ENCODE measurements at places on chromosomes 3 and 15. TPM values are rescaled to one million over a fixed set of nuclear protein-coding genes. Genes with fewer than 3 reads are reported as not detected.

DNA sequence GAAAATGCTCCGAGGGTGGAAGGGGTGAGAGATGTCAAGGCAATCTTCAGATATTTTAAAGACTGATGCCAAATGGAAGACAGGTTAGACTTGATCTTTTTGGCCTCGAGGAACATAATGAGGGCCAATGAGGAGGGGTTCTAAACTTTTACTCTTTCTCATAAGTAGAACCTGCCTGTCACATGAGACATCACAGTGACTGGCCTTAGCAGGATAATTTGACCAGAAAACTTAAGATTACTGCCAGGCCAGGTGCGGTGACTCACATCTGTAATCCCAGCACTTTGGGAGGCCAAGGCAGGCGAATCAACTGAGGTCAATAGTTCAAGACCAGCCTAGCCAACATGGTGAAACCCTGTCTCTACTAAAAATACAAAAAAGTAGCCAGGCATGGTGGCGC, 12.2 kb downstream of the TM4SF4 start:
- H3K4me1 ChIP-seq = no peaks in the 10 kb centered on the region
- H3K4me3 ChIP-seq = no peak overlapping the region
- no peaks in the 10 kb centered on the region for H3K36me3 ChIP-seq
- no peak overlapping the region for H3K27ac ChIP-seq
- DNase-seq = no peak

- no peak overlapping the region for H3K27ac ChIP-seq
- no peaks in the 10 kb centered on the region for H3K27me3 ChIP-seq
- H3K4me3 ChIP-seq = no peak overlapping the region
- peaks cover 24% of the 10 kb centered on the region for H3K4me1 ChIP-seq
These were observed 214.3 kb downstream of the NFKBIZ start for GRCh38 chr3:102063572-102063971.

GRCh38 chr3:141853081-141853601, 23.3 kb upstream of the ATP1B3 start:
- no peaks in the 10 kb centered on the region for H3K27me3 ChIP-seq
- H3K4me3 ChIP-seq = no peak overlapping the region
- no peaks in the 10 kb centered on the region for H3K4me1 ChIP-seq
- no peak for DNase-seq
- no peaks in the 10 kb centered on the region for H3K36me3 ChIP-seq

- no peak overlapping the region for H3K4me3 ChIP-seq
- H3K4me1 ChIP-seq = no peaks in the 10 kb centered on the region
- H3K36me3 ChIP-seq = no peaks in the 10 kb centered on the region
- peaks cover 8% of the 10 kb centered on the region for H3K27me3 ChIP-seq
- no peak for DNase-seq
- H3K27ac ChIP-seq = no peak overlapping the region
These were observed 198.7 kb upstream of the PFN2 start for GRCh38 chr3:150169330-150169940.

DNA sequence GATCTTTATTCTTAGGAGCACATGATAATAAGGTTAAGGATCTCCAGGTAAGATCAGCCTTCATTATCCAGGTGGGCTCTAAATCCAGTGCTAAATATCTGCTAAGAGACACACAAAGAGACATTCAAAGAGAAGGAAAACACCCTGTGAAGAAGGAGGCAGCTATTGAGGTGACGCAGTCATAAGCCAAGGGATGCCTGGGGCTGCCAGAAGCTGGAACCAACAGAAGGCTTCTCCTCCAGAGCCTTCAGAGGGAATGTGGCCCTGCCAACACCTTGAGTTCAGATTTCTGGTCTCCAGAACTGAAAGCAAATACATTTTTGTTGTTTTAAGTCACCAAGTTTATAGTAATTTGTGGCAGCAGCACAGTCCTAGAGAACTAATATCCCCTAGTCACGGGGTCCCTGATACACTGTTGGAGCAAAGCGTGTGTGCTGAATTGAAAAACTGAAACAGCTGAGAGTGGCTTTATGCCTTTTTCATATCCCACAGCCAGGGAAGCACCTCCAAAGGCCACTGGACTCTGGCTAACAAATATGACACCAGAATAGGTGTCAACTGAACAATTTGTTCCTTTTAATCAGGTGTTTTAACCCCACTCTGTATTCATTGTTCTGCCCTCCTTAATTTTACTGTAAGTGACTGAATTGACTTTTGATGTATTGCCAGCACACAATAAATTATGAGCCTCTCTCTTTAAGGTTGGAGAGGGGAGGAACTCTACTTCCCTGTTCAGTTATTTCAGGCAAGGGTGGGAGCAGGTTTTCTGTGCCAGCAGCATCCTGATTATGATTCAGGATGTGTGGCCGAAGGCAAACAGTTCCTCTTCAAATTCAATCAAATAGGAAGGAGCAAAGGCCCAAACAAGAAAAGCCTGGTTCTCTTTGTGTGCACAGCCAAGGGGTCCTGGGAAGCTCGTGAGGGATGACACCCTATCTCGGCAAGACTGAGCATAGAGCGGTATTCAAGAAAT, 151.8 kb upstream of the HES1 start:
- H3K4me3 ChIP-seq = no peak overlapping the region
- no peaks in the 10 kb centered on the region for H3K4me1 ChIP-seq
- H3K36me3 ChIP-seq = no peaks in the 10 kb centered on the region
- no peak overlapping the region for H3K27ac ChIP-seq
- DNase-seq = no peak

ZNF620 gene
- total RNA-seq = 3.8 TPM

MINAR1 gene
- total RNA-seq = 0.51 TPM

CPNE9 gene
- 0.14 TPM for total RNA-seq

DNA sequence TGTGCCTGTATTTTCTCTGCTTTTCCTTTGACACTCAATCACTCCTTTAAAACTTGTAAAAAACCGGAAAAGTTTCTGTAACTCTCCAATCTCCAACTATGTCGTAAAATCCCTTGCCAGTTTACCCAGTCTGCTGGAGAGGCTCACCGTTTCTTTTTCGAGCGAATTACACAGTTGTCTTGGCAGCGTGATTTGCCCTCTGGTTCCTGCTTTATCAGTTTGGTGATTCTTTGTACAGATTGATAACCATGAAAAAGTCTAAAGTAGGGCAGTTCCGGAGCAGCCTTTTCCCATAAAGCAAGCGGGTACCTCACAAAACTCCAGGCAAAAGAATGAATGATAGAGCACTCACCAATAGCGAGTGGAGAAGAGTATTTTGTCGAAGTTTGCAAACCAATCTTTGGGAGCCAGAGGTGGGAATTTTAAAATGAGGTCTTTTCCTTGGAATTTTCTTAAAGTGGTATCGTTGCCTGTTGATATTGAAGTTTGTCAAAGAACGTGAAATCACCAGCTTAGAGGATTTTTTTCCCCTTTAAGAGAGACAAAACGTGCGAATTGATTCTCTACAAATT, at the start of gene TTC23:
TSS of gene TTC23 (minus strand) at position 312 of the 572 bp plus-strand sequence. CDS start 20,869 bp downstream, outside the sequence.
- peaks cover 22% of the 10 kb centered on the region for H3K4me1 ChIP-seq
- no peak within 1 kb of the TSS for H3K27ac ChIP-seq
- no peaks in the 10 kb centered on the region for H3K27me3 ChIP-seq
- DNase-seq = no peak
- H3K4me3 ChIP-seq = no peak within 1 kb of the TSS

DNA sequence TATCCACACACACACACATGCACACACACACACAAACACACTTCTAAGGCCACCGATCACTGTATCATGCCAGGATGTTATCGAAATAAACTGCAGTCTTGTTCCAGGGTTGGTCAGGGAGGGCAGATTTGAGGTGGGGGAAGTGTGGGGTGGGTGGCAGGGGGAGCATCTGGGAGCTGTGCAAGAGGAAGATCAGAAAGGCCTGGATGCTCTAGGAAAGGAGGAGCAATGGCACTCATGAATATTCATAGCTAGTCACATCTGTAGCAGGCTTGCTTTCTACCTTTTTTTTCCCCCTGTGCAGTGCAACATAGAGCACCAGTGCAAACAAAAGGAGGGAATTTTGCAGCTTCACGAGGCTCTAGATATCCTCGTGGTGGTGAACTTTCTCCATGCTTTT, 84.9 kb downstream of the MEIS2 start:
- peaks cover 2% of the 10 kb centered on the region for H3K27me3 ChIP-seq
- H3K36me3 ChIP-seq = no peaks in the 10 kb centered on the region
- H3K4me1 ChIP-seq = no peaks in the 10 kb centered on the region
- no peak for DNase-seq
- no peak overlapping the region for H3K4me3 ChIP-seq

ISLR gene
- total RNA-seq = not detected

FBXO40 gene
- total RNA-seq = not detected

DNA sequence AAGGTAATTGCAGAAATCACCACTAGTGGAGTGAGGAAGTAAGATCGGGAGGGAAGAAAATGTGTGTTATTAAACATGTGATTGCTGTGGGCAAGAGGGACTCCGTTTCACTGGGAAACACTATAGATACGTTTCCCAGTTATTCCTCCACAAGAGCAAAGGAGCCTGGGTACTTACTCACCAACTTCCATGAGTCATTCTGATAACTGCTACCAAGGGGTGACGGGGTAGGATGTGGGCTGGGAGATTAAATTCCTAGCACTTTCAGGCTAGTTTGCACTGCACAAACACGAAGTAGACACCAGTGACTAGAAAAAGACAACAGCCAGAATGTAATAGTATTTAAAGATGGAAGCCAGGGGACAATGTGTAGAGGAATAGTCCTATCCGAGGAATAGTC, 812.9 kb upstream of the CFAP20DC start:
- peaks cover 25% of the 10 kb centered on the region for H3K4me1 ChIP-seq
- H3K4me3 ChIP-seq = no peak overlapping the region
- no peak overlapping the region for H3K27ac ChIP-seq
- no peaks in the 10 kb centered on the region for H3K27me3 ChIP-seq
- DNase-seq = no peak

ILDR1 gene
- total RNA-seq = 0.09 TPM

DPH6 gene
- 8.1 TPM for total RNA-seq

ARL14 gene
- not detected for total RNA-seq

- H3K4me1 ChIP-seq = no peaks in the 10 kb centered on the region
- H3K27me3 ChIP-seq = peaks cover 5% of the 10 kb centered on the region
- DNase-seq = no peak
- H3K4me3 ChIP-seq = no peak overlapping the region
- H3K36me3 ChIP-seq = no peaks in the 10 kb centered on the region
These were observed 267.6 kb downstream of the AGBL1 start for GRCh38 chr15:86347245-86347644.

CYP1A2 gene
- total RNA-seq = not detected

DNA sequence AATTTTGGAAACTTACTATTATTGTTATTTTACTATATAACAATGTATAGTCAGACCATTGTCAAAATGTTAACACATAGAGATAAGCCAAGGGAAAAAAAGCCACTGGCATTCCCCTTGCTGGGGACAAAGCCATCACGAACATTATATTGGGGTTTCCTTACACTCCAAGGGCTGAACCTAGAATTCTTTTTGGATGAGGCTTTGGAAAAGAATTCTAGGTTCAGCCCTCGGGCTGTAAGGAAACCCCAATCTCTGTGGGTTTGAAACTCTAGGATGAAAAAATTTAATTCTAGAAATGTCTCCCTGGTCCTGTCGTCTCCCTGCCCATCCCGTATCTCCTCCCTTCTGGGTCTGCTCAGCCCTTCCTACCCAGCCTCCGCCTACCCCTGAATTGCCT, 67.0 kb upstream of the SMAD6 start:
- no peak for DNase-seq
- H3K4me3 ChIP-seq = no peak overlapping the region
- no peak overlapping the region for H3K27ac ChIP-seq

- H3K4me1 ChIP-seq = no peaks in the 10 kb centered on the region
- peaks cover 8% of the 10 kb centered on the region for H3K27me3 ChIP-seq
- H3K36me3 ChIP-seq = no peaks in the 10 kb centered on the region
- no peak overlapping the region for H3K4me3 ChIP-seq
- DNase-seq = no peak
These were observed 81.8 kb upstream of the MRPS22 start for GRCh38 chr3:139261754-139262586.

DNA sequence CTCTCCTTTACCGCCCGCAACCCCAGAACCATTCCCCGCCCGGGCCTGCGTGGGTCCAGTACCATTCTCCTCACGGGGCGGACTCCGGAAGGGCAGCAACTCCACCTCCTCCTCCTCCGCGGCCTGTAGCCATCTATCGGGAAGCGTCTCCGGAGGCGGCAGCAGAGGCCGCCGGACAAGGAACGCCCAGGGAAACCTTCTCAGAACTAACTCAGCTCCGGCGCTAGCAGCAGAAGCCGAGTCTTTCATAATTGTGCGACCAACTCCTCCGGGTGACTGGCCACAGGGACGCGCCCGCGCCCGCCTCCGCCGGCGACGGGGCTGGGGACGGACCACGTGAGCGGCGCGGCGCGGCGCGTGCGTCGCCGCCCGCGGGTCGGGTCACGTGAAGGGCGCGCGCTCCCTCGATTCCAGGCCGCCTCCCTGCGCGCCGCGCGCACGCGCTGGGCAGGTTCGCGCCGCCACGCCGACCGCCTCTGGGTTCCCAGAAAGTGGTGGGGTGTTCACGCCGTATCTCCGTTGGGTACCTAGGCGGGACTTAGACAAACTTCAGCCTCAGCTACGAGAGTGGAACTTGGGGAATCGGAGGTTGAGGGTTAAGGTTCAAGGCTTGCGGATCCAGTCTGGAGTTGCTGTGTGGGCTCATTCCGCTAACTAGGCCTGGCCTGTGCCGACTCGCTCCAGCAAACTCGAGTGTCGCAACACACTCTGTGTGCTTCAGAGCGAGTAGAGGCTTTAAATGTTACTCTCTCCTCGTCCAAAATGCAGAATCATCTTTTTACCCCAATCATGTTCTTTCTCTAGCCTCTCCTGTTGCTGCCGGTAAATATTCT, at the start of gene TRPM7:
TSS of gene TRPM7 (minus strand) at position 329 of the 833 bp plus-strand sequence. CDS start at position 65, 264 bp downstream.
- H3K4me3 ChIP-seq = peak within 1 kb of the TSS; percentile 99
- peak; percentile 95 for DNase-seq
- H3K4me1 ChIP-seq = peaks cover 49% of the 10 kb centered on the region
- peaks cover 38% of the 10 kb centered on the region for H3K36me3 ChIP-seq
- no peaks in the 10 kb centered on the region for H3K27me3 ChIP-seq

GRCh38 chr15:90938261-90938660, 3.2 kb downstream of the UNC45A start:
- H3K27ac ChIP-seq = no peak overlapping the region
- H3K4me3 ChIP-seq = no peak overlapping the region
- no peak for DNase-seq
- peaks cover 33% of the 10 kb centered on the region for H3K36me3 ChIP-seq
- H3K4me1 ChIP-seq = peaks cover 19% of the 10 kb centered on the region

DNA sequence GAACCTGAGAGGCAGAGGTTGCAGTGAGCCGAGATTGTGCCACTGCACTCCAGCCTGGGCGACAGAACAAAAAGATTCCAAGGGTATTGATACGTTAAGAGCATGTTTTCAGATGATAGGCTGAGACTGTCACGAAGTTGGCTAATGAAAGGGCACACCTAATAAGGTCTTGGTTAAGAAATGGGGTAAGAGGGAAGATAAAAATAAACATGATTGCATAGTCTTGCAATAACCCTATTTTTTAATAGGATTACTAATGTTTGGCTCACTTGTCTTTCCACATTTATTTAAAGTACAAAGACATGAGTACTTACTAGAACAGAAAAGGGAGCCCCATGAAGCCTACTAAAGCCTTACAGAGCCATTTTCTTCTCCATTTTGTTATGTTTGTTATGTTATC, 109.0 kb downstream of the FRMD4B start:
- H3K4me1 ChIP-seq = peaks cover 15% of the 10 kb centered on the region
- no peak overlapping the region for H3K4me3 ChIP-seq

TRH gene
- total RNA-seq = not detected

Measured in activated CD4-positive, alpha-beta T cell treated with anti-CD3 and anti-CD28 coated beads for 36 hours (primary cell).